Muscle of arm (tissue), 14 donors: ENCODE measurements at places on chromosomes 6 and 20.

DNA sequence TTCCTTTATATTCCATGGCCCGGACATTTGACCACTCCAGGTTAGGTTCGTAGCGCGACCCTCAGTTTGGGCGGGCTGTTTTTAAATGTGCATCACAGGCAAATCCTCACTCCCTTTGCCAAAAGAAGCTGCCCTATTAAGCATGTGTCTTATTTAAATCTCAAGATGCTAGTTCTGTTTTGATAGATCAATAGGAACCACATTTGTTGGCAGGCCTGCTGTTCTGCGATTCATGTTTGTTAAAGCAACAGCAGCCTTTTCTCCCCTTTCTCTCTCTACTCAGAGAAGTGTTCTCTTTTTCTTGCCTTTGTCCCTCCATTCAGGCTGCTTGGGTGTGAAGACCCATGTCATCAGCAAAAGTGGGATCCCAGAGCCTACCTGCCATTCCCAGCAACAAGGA lies 212.0 kb upstream of the SSTR4 start:
- DNase-seq, result no peak

- no peak for DNase-seq
Measured at GRCh38 chr20:10074513-10074912, 39.7 kb downstream of the ANKEF1 start.

- DNase-seq, result no peak
Measured at GRCh38 chr6:111846066-111846465, 27.2 kb downstream of the FYN start.

- DNase-seq, result no peak
Measured at GRCh38 chr6:16623029-16623653, 138.1 kb downstream of the ATXN1 start.

DNA sequence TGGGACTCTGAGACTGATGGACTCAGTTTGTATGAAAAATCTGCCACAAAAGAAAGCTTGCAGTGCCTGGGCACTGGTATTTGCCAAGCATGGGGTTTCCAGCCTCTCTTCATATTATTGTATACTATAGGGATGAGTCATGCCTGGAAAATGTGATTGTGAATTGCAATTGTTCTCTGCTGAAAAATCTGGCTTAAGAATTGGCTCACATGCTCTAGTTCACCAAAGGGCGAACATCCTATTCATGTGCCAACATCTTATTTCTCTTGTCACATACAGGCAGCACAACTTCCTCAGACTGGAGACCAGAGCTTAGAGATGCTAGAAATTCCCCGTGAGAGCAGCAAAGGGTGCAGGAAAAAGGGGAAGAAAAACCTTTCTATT lies 103.6 kb upstream of the KCNK16 start:
- peak; percentile 20 for DNase-seq

DNA sequence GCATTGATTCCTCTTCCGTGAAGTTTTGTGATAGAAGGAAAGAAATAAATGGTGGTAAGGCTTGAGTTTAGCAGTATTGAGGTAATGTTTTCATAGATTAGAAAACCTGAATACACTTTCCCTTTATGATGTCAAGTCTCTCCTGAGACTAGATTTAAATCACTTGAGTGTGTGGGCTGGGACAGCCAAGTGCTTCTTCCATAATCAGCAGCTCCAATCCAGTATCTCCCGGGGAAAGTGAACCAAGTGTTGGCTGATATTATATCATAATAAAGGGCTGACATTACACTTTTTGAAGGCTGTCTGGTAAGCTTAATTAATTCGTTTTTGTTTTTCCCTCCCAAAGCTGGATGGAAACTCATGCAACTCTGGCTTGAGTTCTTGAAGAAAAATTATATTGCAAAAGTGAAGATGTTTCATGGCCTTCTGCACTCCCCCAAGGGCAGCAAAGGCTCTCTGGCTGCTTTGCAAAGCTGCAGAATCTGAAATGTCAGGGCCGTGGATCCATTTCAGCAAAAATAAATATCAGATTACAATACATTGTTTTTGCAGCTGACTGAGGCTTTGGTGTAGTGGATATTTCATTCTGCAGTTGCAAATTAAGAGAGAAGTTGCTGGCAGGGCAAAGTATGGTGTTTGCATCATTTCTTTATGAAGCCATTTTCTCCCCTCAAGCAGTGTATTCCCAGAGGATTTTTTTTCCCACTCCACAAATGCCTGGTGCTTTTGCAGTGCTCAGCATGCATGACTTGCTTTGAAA lies 101.2 kb downstream of the MKKS start:
- DNase-seq, result peak; percentile 53

GRCh38 chr6:114714836-114715507 lies 372.1 kb upstream of the HS3ST5 start:
- DNase-seq, result no peak

GRCh38 chr6:8080362-8081151 lies 16.4 kb upstream of the BLOC1S5 start:
- no peak for DNase-seq

GRCh38 chr6:108638993-108639392 lies 78.3 kb downstream of the FOXO3 start:
- DNase-seq, result no peak

DNA sequence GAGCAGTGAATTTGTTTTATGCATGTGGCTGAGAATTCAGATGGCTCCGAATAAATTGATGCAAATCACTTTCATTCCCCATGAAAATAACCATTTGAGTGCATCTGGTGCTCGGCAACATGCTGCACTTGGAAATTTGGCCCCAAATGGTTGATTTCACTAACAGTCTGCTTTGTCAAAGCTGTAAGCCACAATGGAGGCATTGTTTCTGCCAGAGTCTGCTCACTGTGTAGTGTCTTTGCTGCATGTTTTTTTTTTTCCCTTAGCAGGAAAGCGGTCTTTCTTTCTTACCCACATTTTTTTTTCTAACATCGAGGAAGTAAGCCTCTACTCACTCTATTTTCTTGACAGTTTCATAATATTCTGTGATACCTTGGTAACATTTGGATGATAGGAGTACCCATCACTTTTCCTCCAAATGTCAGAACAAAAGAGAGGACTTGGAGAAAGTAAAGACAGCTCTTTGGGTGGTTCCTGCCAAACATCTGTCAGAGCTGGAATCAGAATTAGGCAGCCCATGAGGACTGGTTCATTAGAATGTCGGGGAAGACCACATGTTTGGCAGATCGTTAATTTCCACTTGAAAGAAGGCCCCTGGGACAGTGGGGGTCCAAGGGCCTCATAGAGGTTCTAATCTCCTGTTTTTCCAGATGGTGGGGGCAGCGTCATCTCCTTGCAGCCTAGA lies 149.5 kb downstream of the DOK5 start:
- DNase-seq, result peak; percentile 87

GRCh38 chr6:43879722-43880121 lies 109.7 kb downstream of the VEGFA start:
- no peak for DNase-seq

DNA sequence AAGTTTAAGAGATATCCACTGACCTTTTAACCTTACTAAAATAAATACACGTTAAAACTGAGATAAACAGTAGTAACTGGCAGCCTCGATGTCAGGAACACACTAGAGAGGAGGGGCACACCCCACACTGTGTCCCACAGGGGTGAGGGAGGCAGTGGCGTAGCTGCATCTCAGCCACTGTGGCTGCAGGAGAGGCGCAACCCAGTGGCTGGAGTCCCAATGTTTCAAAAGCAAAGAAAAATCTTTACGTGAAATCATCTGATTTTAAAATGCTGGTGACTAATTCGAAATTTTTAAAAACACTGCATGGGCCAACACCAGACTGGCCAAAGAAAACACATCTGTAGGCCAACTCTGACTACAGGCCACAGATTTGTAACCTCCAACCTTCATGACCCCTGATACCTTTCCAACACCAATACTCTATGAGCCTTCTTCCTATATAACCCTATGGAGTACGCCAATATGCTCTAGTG lies 54.7 kb downstream of the TRAM2 start:
- DNase-seq, result no peak

DNA sequence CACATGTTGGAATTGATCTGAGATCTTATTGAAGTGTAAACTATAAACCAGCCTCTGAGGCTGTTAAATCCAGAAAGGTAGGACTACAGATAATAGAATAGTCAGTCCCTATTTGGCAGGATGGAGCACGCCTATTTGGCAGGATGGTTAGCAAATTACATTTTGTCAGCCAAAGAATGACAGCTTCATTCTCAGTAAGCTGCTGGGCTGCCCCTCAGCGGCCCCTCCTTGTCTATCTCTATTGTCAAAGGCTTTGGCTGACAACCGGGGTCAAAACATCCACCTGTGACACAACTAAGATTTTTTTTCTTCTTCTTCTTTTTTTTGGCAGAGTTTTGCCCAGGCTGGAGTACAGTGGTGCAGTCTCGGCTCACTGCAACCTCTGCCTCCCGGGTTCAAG lies 123.4 kb upstream of the ECI2 start:
- DNase-seq, result no peak

DNA sequence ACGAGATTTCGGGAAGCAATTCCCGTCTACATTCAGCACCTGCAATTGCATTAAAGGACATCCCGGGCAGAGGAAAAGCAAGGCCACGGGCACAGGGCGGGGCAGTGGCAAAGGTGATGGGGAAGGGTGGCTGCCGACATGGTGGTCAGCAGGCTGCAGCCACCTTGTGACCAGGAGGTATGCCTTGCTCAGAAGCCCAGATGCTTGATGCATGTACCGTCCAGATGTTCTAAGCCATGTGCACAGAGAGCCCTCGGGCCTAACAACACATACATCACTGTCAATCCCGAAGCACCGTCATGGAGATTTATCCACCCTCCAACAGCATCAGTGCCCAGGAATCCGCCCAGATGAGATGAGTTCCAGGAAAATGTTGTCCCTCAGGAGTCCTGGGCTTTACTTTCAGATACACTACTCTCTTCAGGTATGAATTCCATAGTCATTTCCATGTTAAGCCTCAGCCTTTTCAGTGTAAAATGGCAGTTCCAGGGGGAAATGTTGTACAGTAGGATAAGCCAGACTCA lies 77.8 kb upstream of the FRMD1 start:
- no peak for DNase-seq

GRCh38 chr6:35510916-35511561 lies 1.7 kb downstream of the TULP1 start:
- no peak for DNase-seq

DNA sequence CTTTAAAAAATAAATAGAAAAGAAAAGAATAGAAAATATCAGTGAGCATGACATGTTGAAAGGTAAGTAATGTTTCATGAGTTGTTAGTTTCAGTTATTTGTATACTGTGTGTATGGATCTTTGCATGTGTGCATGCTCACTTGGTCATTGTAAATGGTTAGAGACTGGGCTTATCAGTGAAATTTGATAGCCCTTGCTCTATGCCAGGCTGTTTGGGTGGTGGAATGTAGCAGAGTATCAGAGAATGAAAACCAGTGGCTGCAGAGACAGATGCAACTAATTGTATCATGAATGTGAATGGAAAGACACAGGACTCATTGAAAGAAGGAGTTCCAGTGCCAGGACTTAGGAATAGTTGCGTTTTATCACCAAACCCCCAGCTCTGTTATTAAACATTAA lies 4.2 kb downstream of the GSTA2 start:
- DNase-seq, result no peak
